Activated CD8-positive, alpha-beta memory T cell treated with anti-CD3 and anti-CD28 coated beads for 48 hours (primary cell): ENCODE measurements at places on chromosomes 1 and 21.

DNA sequence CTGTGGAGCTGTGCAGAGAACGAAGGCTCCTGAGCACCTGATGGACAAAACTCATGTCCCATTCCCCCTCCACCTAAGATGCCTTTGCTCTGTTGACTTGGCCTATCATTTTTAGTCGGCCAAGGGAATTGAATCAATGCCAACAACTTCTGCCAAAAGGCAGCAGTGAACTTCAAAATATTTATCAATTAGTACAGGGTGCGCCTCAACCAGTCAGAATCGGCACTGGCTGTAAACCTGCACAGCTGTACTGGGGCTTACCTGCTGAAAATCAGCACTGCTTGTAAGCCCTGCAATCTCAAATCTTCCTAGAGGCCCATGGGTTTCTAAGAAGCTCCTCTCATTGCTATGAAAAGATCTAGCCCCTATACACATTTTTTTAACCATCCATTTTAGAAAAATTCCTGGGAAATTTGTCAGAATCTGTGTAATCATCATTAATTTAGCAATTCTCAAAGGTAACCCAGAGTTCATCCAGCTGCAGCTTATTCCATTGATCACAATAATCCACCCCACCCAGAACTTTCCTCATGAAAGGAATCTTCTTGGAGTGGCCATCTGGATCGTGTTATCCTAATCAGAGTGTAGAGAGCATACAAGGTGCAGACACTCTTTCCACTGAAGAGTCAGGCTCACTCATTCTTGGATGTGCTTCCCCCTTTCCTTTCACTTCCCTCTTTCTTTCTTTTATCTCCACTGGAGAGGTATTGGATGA, 40.2 kb downstream of the ADAMTS1 start:
- DNase-seq: no peak

DNA sequence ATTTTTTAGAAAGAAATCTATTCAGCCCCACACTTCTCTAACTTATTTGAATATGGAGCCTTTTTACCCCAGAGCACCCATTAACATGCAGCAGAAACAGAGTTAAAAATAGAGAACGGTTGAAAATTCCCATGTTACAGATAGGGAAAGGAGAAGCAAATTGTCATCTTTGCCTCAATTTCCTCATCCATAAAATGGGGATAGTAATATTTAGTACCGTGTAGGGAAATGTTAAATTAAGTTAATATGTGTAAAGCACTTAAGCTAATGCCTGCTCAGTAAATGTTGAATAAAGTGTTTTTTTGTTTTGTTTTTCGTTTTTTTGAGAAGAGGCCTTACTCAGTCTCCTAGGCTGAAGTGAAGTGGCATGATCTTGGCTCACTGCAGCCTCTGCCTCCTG, 50.3 kb downstream of the NAV1 start:
- DNase-seq: no peak

- DNase-seq: no peak
These were observed 346.2 kb upstream of the LRRC7 start for GRCh38 chr1:69221524-69221923.

DNA sequence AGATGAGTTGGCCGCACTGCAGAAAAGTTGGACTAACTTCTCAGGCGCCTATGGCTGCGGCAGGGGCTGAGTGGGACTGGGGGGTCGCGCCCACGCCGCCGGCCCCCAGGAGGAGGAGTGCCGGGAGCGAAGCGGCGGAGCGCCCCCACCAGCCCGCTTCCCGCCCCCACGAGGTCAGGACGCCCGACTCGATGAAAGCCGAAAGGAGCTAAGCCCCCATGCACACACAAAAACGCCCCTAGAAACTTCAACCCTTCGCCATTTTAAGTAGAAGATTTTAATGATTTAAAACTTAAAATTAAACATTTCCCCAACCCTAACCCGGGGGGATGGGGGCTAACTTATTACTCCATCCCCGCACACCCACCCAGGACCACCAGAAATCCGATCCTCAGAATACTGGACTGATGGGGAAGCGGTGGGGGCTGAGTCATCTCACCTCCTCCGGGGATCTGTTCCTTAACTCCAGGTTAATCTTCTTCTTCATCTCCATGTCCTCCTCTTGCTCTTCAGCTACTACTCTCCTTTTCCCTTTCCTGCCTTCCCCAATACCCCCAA, 539 bp downstream of the ANP32E start:
- no peak for DNase-seq
